ENCODE measurements at places on chromosomes 7 and 10.

DNA sequence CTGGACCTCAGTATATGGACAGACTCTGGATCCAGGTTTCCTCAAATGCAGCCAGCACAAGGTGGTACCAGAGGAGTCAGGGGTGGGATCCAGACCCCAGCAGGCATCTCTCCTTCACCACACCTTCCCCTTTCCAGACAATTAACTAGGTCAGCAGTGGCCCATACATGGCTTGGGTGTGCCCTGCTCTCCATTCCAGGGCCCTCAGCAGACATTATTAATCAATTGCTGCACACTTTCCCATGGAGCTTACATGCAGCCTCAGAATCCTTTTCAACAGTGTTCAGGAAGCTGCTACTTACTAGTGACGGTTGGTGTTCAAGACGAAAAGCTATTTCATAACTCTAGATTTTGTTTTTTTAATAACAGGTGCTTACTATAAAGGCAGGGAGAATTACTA is 6.0 kb downstream of the COL13A1 start:
- DNase-seq: no peak

GRCh38 chr10:48449501-48450232 is 143.2 kb downstream of the MAPK8 start:
- no peak for DNase-seq

- no peak for DNase-seq
Observed at GRCh38 chr7:130279286-130279685, 12.6 kb downstream of the CPA2 start.

DNA sequence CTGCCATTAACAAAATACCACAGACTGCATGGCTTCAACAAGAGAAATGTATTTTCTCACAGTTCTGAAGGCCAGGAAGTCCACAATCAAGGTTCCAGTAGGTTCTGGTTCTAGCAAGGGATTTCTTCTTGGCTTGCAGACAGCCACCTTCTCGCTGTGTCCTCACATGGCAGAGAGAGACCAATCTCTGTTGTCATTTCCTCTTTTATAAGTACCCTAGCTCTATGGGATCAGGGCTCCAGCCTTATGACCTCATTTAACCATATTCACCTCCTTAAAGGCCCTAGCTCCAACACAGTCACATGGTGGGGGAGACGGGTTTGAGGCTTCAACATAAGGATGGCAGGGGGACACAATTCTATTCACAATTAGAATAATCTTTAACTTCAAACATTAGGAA is 23.6 kb downstream of the ABI1 start:
- DNase-seq: no peak

DNA sequence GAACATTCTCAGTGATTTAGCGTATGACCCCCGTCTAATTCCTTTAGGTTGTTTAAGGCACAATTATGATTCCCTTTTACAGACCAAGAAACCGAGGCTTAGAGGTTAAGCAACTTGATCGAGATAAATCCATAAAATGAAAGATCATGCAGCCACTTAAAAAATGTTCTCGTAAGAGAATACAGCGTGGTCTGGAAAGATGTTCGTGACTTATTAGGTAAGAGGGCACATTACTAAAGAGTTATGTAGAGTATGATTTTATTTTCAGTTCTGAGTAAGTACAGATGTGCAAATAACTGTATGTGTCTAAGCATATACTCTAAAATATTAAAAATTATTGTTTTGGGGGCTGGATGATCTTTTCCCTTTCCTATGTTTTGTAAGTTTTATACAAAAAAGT is 575.1 kb downstream of the PARD3 start:
- DNase-seq: no peak

- no peak for DNase-seq
Observed at GRCh38 chr7:105796365-105796764, 80.0 kb downstream of the ATXN7L1 start.

- no peak for DNase-seq
Observed at GRCh38 chr7:108875139-108875538, 305.5 kb downstream of the DNAJB9 start.

All from stimulated activated CD4-positive, alpha-beta T cell treated with anti-CD3 and anti-CD28 coated beads, Interleukin-2, amount 100 ng/mL, for 4 hours (primary cell).